Activated CD4-positive, alpha-beta T cell treated with anti-CD3 and anti-CD28 coated beads, Interleukin-2, Interleukin-6, amounts not matched to agents 100 ng/mL and 50 ng/mL, durations not matched to agents 16 hours and 8 hours (primary cell): ENCODE measurements at places on chromosomes 6 and 20.

DNA sequence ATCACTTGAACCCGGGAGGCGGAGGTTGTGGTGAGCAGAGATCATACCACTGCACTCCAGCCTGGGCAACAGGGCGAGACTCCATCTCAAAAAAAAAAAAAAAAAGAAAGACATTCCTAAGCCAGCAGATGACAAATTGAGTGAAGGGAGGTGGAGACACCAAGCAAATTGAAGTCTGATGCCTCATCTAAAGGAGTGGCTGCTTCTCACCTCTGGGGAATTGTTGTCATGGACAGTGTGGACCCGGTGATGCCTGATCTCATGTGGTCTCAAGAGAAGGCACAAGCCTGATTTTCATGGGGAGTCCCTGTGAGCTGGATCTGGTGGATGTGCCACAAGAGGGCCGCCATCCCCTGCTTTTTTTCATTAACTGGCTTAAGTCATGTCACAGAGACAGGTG is 272.0 kb downstream of the ZNF217 start:
- DNase-seq = no peak

- no peak for DNase-seq
Measured at GRCh38 chr6:131400779-131401496, 172.1 kb upstream of the ARG1 start.

- no peak for DNase-seq
Measured at GRCh38 chr6:147740916-147741315, 232.4 kb downstream of the SAMD5 start.

GRCh38 chr6:126233192-126233591 is 106.7 kb upstream of the CENPW start:
- DNase-seq = no peak

DNA sequence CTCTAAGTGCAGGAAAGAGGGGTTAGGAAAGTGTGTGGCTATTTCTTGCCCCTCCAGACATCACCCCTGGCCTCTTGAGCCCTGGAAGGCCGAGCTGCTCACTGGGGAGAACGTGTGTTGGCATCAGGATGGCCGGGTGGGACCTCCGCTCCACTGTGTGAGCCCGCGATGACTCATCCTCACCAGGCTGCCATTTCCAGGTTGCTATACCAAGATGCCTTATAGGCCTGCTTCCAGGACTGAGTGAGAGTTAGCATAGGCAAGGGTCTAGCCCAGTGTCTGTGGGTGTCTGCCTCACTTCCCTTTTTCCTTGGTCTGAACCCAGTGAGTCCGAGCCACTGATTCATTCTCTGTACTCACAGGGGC is 105.0 kb downstream of the MRPL14 start:
- DNase-seq = no peak

DNA sequence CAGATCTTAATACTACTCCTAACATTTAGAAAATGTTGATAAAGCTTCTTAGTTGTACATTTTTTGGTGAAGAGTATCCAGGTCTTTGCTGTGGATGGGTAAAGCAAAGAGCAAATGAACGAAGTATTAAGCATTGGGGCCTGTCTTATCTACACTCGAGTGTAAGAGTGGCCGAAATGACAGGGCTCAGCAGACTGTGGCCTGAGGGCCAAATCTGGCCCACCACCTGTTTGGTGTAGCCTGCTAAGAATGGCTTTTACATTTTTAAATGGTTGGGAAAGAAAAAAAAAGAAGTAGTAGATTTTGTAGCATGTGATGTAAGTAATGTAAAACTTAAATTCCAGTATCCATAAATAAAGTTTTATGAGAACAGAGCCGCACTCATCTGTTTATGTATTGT is 19.4 kb upstream of the MAPK13 start:
- no peak for DNase-seq

DNA sequence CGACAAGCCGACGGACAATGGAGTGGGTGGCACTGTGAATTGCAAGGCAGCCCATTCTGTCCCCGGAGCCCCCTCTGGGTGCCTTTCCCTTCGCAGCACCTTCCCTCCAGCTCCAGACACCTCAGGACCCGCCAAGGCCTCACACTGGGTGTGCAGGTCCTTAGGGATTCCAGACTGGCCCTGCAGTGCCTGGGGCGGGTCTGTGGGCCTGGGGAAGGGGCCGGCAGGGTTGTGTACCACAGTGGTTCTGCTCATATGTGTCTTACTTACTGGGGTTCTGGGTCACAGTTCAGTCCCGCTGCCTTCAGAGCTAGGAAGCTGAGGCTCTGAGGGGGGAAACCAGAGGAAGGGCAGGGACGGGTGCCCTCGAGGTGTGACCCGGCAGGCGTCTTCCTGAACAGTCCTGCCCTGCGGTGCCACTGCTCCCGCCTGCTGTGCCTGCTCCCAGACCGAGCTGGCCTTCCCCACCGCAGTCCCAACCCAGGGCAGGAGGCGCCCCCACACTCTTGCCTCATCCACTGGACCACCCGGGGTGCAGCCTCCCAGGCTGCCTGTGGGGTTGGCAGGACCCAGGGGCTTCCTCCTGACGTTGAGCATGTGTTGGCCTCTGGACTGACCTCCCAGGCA is 16.3 kb upstream of the SLCO4A1 start:
- no peak for DNase-seq

- no peak for DNase-seq
Measured at GRCh38 chr6:137197684-137198645, 21.2 kb downstream of the IFNGR1 start.

DNA sequence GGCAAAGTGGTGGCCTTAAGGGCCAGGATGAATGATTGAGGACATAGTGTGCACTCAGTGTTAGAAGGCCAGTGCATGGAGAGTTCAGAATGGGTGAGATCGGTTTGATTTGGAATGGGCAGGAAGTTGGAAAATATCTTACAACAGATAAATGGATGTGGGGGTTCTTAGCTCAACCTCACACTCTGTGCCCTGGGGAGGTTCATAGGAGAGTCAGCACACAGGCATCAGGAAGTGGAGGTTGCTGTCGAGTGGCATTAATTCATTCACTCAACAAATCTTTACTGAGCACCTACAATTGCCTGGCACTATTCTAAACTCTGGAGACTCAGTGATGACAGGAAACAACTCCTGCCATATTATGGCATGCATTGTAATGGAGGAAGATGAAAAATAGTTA is 313.7 kb upstream of the SUPT3H start:
- no peak for DNase-seq

GRCh38 chr6:138038142-138038870 is 68.9 kb downstream of the PERP start:
- no peak for DNase-seq

DNA sequence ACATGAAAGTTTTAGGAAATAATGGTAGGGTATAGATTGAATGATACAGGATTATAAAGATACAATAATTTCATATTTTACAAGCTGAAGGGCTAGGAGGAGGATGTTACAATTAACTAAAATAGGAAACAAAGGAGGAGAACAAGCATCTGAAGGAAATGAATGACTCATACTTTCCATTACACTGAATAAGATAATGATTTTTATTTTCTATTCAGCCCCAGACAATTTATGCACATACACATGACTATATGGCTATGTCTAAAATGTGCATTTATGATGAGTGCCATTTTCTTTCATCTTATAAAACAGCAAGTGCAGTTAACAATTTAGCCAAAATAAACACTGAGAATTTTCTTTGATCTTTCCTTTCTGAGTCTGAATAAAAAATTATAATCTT is 994.6 kb upstream of the ADGRB3 start:
- DNase-seq = no peak

- no peak for DNase-seq
Measured at GRCh38 chr6:6405997-6406714, 85.7 kb upstream of the F13A1 start.

- peak; percentile 36 for DNase-seq
Measured at GRCh38 chr20:1083431-1084080, 34.8 kb upstream of the PSMF1 start.

DNA sequence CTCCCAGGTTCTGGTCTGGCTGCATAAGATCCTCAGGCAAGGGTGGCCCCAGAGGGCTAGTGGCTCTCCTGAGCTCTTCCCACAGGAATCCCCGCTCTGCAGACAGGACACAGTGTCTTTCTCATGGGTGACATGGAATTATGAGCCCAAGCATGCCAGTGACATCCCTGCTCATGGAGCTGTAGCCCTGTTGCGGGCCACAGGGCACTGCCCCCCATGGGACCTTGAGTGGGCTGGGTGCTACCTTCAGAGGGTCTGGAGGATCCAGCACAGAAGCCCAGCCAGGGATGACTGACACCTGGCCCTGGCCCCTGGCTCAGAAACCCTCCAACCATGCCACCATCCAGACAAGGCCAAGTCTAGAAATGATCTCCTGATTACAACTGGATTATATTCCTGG is 657.5 kb upstream of the DEFB115 start:
- DNase-seq = no peak

GRCh38 chr20:42051921-42052320 is 433.7 kb upstream of the CHD6 start:
- DNase-seq = no peak
